Hippocampal formation (tissue), 2 donors: ENCODE measurements at places on chromosomes 7 and 10.

- no peak for DNase-seq
These were observed 29.2 kb upstream of the RTKN2 start for GRCh38 chr10:62297857-62298256.

DNA sequence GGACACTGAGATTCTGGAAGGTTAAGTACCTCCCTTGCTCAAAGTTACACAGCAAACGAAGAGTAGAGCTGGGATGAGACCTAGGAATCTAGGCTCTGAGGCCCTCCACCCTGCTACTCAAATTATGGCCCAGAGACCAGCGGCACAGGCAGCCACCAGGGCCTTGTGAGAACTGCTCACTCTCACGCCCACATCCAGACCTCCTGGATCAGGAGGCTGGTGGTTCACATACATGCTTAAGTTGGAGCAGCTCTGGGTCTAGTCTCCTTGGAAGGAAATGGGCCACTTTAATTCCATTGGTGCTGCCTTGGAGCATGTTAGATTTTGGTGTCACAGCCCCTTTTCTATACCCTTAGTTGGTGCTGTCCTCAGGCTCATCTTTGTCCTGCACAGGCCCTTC is 41.9 kb downstream of the ADRA2A start:
- DNase-seq = no peak

DNA sequence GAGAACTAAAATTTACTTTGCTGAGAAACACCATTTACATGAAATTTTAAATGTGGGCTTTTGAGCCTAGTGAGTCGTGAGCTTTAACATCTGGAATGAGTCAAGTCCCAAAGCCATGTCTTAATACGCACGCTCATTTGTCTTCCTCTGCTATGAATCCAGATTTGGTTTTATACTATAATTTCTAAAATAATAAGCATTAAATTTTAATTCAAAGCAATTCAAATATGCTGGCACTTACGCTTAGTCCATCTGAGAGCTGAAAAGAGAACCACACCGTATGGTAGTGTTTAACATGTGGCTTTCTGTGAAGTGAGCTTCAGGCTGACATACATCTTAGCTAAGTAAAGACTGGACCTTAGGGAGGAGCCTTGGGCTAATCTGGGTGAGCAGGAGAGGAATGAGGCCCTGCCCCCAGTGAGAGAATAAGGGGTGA is 52.2 kb downstream of the CUBN start:
- no peak for DNase-seq

GRCh38 chr10:49362596-49363260 is 33.2 kb downstream of the DRGX start:
- no peak for DNase-seq

DNA sequence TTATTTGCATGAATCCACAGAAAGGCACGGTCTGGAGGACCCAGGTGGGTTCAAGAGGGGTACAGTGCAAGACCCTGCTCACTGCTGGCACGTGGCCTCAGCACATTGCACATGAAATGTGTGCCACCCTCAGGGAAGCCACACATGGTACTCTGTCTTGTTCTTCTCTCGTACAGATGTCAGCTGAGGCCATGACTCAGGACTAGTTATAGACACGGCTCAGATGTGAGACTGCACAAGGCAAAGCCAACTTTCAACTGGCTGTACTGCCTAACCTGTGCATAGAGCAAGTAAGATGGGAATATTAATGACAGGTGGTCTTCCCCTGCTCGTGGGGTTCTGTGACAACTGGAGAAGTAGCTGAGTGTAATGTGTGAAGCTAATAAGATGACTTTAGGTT is 249.4 kb upstream of the CTBP2 start:
- DNase-seq = no peak

DNA sequence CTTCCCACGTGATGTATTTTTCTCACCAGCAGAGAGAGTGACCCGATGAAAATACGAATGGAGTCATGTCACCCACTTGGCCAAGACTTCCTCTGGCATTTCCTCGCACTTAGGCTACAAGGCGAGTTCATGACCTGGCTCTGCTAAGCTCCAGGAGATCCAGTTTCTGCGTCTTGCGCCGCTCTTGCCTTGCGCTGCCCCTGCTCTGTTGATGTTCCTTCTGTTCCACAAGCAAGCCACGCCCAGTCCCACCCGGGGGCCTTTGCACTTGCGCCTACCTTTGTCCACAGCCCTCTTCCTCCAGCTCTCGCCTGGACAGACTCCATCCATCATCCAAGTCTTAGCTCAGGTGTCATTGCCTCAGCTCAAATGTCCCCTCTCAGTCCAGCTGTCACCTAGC is 116.3 kb upstream of the SHH start:
- no peak for DNase-seq

DNA sequence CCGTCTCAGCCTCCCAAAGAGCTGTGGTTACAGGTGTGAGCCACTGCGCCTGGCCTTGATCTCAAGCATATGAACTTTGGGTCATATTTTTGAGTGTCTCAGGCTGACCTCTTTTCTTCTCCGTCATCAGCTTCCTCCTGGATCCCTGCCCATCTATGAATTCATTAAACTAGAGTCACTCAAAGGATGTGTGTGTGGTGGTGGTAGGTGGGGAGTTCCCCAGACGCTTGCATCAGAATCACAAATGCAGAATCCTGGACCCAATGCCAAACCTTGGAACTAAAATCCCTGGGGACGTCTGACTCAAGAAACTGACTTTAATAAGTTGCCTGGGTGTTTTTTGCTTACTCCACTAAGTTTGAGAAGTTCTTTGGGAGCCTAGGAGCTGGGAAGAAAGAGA is 6.7 kb upstream of the CREB5 start:
- no peak for DNase-seq

DNA sequence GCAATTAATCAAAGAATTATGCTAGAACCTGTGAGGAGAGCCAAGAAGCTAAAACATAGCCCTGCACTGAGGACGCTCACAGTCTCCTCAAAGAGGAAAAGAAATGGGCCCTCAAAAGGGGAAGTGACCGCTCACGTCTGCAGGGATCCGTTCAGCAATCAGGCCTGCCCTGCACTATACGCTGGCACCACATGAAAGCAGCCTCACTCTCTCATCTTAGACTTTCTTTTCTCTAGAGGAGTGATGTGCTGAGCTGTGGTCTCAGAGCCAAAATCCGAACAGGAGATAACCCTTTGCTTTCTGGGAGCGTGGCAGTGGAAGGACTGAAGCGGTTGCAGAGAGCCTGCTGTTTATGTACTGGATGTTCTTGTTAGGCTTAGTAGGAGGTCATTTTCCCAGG is 6.3 kb upstream of the IL2RA start:
- DNase-seq = no peak

DNA sequence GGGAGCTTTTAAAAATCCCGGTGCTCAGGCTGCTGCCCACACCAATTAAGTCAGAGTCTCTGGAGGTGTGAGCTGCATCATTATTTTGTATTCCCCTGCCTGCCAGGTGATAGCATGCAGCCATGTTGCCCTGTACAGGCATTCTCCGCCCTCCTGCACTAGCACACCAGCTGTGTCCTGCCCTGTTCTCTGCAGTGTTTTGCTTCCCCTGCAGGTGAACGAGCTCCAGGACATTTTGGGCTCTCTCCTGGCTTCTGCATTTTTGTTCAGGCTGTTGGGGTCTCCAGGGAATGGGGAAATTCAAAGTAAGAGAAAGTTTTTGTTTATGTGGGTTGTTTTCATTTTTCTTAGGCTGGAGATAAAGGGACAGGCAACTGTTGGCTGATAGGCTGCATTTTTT is 271.0 kb upstream of the COBL start:
- no peak for DNase-seq

DNA sequence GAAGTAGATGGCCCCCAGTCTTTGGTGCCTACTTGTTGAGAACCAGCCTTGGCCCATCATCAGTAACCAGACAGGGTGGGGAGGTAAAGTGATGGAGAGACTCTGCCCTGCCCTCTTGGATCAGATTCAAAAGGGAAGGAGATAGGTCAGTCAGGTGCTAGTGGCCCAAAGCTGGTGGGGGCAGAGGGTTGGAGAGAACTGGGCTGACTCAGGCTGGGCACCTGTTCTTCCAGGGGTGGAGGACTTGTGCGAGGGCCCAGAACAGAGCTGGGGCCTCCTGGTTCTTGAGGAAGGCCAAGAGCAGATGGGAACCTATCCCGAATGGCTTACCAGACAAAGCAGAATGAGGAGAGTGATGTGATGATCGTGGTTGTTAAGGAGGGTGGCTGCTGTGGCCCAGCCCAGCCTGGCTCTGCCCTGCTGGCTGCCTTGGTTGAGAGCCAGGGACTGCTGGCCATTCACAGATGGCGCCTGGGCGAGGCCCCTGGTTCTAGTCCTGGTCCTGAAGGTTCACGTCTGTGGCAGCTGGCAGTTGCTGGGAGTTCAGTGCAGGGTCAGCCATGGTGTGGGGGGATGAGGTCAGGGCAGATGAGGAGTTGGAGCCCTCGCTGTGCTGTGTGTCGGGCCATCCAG is 36.6 kb downstream of the PALD1 start:
- DNase-seq = no peak

DNA sequence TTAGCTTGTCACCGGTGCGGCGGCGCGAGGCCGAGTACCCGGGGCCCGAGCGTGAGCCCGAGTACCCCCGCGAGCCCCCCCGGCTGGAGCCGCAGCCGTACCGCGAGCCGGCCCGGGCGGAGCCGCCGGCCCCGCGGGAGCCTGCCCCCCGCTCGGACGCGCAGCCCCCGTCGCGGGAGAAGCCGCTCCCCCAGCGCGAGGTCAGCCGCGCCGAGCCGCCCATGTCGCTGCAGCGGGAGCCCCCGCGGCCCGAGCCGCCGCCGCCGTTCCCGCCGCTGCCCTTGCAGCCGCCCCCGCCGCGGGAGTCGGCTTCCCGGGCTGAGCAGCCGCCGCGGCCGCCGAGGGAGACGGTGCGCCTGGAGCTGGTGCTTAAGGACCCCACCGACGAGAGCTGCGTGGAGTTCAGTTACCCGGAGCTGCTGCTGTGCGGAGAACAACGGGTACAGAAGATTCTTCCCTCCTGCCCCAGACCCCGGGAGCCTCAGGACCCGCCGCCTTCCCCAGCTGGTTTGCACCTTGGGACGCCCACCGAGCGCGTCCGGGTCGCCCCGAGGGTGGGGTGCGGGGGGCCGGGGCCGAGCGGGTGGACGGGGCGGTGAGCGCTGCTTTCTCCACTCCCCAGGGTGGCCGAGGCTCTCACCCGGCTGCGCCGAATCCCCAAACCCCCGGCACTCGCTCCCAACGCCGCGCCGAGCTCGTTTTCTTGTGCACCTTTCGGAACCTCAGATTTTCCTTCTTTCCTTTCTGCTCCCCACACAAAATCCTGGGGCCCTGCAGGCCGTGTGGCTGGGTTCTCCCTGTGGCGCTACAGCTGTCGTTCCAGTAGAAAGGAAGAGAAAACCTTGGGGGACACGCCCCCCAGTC is 708 bp downstream of the UBN2 start:
- peak; percentile 39 for DNase-seq
